Naive thymus-derived CD4-positive, alpha-beta T cell (primary cell): ENCODE measurements at places on chromosomes 2 and 18. TPM values are rescaled to one million over a fixed set of nuclear protein-coding genes. Genes with fewer than 3 reads are reported as not detected.

- DNase-seq: no peak
Observed at GRCh38 chr2:204971206-204971907, 426.1 kb downstream of the PARD3B start.

DNA sequence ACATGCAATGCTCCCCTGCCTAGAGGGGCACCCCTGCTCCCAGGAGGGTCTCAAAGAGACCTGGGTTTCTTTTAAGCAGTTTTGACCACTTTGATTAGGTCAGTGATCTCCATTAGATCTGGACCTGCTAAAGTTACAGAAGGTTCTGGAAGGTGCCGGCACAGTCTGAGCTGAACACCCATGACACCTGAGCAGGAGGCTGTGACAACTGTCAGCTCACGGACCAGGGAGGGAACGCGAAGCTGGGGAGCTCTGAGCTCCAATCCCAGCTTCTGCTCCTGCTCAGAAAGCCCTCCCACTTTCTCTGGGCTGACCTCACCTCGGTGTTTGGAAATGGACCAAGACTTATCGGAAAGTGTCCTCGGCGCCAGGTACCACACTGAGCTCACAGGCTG is 113.8 kb downstream of the NFATC1 start:
- no peak for DNase-seq

SLC16A14 gene
- total RNA-seq: 0.22 TPM

GRCh38 chr2:86695053-86695691 is 24.9 kb upstream of the RMND5A start:
- DNase-seq: no peak

OXER1 gene
- 0.37 TPM for total RNA-seq

IL36RN gene
- not detected for total RNA-seq

GRCh38 chr2:191601060-191601459 is 76.9 kb upstream of the NABP1 start:
- no peak for DNase-seq

DNA sequence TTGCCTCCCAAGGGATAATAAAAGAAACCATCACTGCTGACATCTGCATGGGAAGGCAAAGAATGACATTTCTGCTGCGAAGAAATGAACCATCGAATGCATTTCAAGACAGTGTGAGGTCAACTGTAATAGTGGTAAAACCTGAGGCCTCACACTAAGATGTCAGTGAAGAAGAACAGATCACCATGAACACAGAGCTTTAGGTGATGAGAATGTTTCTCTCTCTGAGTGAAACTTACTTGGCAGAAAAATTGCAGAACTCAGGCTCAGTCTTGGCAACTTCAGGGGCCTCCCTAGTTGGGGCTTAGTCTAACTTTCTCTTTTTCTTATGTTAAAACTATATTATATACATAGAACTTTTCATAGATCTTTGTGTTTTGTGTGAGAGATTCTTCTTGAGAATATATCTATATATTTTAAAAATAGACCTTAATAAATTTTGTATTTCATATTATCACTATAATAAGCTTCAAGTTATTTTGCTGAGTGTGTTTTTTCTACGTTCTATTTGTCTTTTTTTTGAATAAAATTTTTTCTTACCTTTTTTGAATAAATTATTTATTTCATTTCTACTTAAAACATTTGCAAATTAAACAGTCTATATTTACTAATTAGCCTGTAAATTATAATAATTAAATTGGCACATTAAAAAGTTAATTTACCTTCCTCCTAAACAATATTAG is 427.5 kb upstream of the TRIB2 start:
- DNase-seq: no peak

GRCh38 chr2:63845866-63846265 is 4.2 kb downstream of the UGP2 start:
- DNase-seq: no peak

COL4A3 gene
- total RNA-seq: not detected

TEKT4 gene
- not detected for total RNA-seq

XPO1 gene
- total RNA-seq: 140 TPM

ADAM23 gene
- total RNA-seq: 2.5 TPM

DYSF gene
- total RNA-seq: 28.2 TPM

SERPINB7 gene
- not detected for total RNA-seq

DNA sequence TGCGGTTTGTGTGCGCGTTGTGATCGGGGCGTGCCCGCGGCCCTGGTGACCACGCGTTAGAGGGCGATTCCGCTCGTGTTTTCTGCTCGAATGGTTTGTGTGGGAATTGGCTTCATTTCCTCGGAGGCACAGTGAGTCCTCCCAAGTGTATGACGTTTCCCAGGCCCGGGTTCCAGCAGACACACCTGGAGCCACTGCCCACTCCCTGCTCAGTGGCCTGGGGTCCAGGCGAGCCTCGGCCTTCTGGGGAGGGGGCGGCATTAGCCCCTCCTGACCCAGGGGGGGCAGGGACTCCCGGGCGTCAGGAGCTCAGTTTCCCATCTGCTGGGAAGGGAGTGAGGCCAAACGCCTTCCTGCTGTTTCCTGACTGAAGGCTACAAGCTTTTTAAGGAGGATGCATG is 92.1 kb downstream of the NFATC1 start:
- DNase-seq: no peak

DNA sequence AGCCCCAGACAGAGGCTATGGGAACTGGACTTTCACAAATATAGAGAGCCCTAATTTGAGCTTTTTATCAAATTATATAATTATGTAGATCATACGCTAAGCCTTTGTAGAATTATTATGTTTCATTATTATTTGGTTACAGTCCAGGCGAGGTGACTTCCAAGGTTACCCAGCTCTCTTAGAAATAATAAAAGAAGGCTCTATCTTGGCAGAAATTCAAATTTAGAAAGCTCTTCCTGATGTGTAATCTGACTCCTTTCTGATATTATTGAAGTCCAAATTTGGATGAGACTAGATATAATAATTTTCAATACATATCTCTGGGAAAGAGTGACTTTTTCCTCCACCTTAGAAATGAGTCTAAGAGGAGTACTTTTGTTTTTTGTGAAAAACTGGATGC is 4.8 kb upstream of the SLC38A11 start:
- DNase-seq: no peak

NCOA1 gene
- total RNA-seq: 48.6 TPM

GRCh38 chr2:227450311-227450841 is 21.6 kb upstream of the AGFG1 start:
- no peak for DNase-seq

CAPG gene
- 232 and 265 TPM in 2 replicates for total RNA-seq

ALLC gene
- total RNA-seq: not detected

- no peak for DNase-seq
Observed at GRCh38 chr2:190726255-190726654, 77.4 kb downstream of the NAB1 start.

ASB18 gene
- not detected in 2 replicates for total RNA-seq

AKAIN1 gene
- total RNA-seq: not detected

DNA sequence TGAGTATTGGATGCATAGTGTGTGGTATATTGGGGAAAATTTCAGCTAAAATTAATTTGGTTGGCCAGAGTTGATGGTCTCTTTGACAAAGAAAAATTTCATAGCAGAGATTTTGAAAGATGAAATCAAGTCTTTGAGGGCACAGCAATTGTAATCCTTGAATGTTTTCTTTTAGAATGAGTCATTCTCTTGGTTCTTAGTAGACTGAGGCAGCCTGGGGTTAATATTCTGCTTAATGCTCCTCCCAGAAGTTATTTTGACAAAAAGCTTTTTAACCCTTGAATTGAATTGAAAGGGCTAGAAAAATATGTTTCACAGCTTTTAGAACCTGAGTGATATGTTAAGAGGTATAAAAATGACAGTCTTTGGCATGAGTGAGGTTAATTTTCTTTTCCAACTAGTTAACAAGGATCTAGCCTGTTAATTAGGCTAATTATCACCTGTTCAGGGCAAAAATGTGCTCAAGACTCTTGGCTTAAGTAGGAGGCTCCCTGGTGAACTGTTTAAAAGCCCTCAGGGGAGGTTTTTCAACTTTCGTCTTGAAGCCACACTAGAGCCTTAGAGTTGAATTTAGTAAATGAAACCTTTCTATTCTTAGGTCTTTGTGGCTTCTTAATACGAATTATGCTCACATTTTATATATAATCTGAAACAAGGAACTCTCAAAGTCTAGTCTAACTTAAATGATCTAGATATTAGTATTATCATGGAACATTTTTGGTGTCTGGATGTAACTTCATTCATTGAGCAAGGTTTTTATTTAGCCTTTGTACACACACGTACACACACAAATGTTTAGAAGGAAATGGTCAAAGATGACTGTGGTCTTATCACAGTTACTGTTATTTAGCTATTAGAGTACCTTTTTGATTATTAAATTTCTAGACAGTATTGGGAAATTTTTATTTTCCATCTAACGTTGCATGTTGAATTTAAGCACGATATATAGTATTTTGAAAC is 272.5 kb downstream of the ZNF407 start:
- DNase-seq: no peak

GRCh38 chr18:41767960-41768359 is 187.1 kb upstream of the PIK3C3 start:
- no peak for DNase-seq

DNA sequence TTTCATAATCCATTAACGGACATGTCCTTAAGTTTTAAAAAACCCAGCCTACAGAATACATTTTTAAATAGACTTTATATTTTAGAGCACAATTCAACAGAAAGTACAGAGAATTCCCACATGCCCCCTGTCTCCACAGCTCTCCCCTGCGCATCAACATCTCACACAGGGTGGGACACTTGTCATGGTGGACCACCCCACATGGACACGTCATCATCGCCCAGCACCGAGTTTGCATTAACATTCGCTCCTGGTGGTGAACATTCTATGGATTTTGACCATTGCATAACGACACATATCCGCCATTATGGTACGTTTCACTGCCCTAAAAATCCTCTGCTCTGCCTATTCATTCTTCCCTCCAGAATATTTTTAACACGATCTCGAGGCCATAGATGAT is 1.1 kb upstream of the KCNF1 start:
- no peak for DNase-seq

DNA sequence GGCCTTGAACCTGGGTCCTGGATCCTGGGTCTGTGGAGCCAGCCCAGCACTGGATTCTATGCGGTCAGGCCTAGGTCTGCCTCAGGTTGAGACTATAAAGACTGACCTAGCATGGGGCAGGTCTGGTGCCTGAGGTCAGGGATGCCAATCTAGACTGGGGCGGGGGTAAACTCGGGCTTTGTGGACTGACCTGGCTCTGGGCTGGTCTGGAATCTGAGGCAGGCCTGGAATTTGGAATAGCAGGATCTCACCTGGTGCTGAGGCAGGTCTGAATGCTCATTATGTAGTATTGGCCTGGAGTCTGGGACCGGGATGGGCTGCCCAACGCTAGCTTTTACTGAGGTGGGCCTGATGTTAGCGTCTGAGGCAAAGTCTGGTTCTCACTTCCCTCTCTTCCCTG is 256.0 kb downstream of the KIAA1328 start:
- no peak for DNase-seq

PXDN gene
- 0.47 TPM for total RNA-seq

MC5R gene
- total RNA-seq: not detected

DNA sequence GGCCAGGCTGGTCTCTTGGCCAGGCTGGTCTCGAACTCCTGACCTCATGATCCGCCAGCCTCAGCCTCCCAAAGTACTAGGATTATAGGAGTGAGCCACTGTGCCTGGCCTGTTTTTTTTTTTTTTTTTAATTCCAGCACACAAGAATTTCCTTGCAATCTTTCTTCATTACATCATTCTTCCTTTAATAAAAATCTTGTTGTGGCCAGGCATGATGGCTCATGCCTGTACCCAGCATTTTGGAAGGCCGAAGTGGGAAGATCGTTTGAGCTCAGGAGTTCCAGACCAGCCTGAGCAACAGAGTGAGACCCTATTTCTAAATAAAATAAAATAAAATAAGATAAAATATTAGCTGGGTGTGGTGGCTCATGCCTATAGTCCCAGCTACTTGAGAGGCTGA is 21.4 kb upstream of the PLEKHM3 start:
- no peak for DNase-seq
